ENCODE measurements at places on chromosomes 3 and 15. TPM values are rescaled to one million over a fixed set of nuclear protein-coding genes. Genes with fewer than 3 reads are reported as not detected.

The TM4SF4 gene
- 0.02 TPM for polyA plus RNA-seq

The MCTP2 gene
- polyA plus RNA-seq: 2.5 TPM

The CHRNA5 gene
- polyA plus RNA-seq: 1.5 TPM

The IFT80 gene
- polyA plus RNA-seq: 20.5 TPM

The CLDN16 gene
- 0.05 TPM for polyA plus RNA-seq

The SCG5 gene
- polyA plus RNA-seq: 0.35 TPM

The KPNA4 gene
- polyA plus RNA-seq: 13.7 TPM

The HIGD2B gene
- polyA plus RNA-seq: not detected

The THBS1 gene
- polyA plus RNA-seq: 20.4 TPM

The NPAP1 gene
- polyA plus RNA-seq: under 0.01 TPM

The NKIRAS1 gene
- 4.9 TPM for polyA plus RNA-seq

The TMEM207 gene
- polyA plus RNA-seq: not detected

The PROS1 gene
- 8.1 TPM for polyA plus RNA-seq

The CELSR3 gene
- 0.77 TPM for polyA plus RNA-seq

The ATP13A5 gene
- 0.26 TPM for polyA plus RNA-seq

The TRH gene
- not detected for polyA plus RNA-seq

The PIERCE2 gene
- 2.1 TPM for polyA plus RNA-seq

The RBP2 gene
- 0.13 TPM for polyA plus RNA-seq

The SHF gene
- polyA plus RNA-seq: 2.4 TPM

The MST1 gene
- polyA plus RNA-seq: 30.0 TPM

The FSIP1 gene
- 0.29 TPM for polyA plus RNA-seq

The LARP6 gene
- polyA plus RNA-seq: 6.5 TPM

The CCR3 gene
- polyA plus RNA-seq: not detected

The FAM3D gene
- polyA plus RNA-seq: 316 TPM

The PLSCR2 gene
- not detected for polyA plus RNA-seq

The TRIM71 gene
- polyA plus RNA-seq: not detected

The KLHDC8B gene
- 24.5 TPM for polyA plus RNA-seq

The RNU5B-1 gene
- not detected for polyA plus RNA-seq

The CACNA2D2 gene
- 0.31 TPM for polyA plus RNA-seq

The EPB42 gene
- polyA plus RNA-seq: not detected

The HCLS1 gene
- polyA plus RNA-seq: 6.4 TPM

The UPK1B gene
- polyA plus RNA-seq: 1.5 TPM

Data from esophagus (tissue), 2 donors.